ENCODE measurements at places on chromosomes 7 and 10. TPM values are rescaled to one million over a fixed set of nuclear protein-coding genes. Genes with fewer than 3 reads are reported as not detected.

The DNAJC12 gene
- total RNA-seq = 0.33 TPM

The RNF133 gene
- 0.41 TPM for total RNA-seq

The SKIDA1 gene
- 0.65 TPM for total RNA-seq

The GDF2 gene
- total RNA-seq = not detected

The CEP55 gene
- total RNA-seq = 29.6 TPM

DNA sequence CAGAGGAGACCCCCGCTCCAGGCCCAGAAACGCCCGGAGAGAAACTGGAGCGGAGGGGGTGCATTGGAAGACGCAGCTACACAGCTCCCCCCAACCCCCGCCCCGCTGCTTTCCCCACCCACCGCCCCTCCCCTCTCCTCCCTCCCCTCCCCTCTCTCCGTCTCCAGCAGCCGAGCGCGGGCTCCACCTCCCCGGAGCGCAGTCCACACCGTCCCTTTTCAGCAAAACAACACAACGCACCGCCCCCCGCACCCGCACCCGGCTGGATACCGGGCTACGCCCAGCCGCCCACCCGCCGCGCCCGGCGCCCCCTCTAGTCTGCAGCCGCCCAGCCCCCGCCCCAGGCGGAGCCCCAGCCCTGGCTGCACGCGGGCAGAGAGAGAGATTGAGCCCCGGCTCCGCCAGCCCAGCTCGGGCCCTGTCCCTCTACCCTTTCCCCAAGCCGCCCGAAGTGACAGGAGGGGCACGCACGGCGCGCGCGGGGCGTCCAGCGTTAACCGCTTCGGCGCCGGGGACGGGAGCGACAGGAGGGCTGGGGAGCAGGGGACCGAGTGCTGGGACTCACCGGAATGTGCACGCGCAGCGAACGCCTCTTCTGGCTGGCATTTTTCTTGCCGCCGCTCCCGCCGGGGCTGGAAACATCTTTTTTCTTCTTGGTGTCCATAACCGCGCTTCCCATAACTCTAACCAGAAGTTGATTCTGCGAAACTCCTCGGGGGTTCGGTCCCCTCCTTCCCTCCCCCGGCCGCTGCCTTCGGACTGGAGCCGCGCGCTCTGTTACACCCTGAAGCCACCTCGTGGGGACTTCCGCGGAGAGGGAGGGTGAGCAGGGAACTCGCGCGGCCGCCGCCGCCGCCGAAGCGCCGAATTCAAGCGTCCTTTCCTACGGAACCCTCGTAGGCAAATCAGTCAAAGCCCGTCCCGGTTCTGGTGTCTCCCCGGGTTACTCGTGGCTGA is 695 bp downstream of the PRKAG2 start:
- H3K27ac ChIP-seq = no peak overlapping the region
- no peaks in the 10 kb centered on the region for H3K36me3 ChIP-seq

DNA sequence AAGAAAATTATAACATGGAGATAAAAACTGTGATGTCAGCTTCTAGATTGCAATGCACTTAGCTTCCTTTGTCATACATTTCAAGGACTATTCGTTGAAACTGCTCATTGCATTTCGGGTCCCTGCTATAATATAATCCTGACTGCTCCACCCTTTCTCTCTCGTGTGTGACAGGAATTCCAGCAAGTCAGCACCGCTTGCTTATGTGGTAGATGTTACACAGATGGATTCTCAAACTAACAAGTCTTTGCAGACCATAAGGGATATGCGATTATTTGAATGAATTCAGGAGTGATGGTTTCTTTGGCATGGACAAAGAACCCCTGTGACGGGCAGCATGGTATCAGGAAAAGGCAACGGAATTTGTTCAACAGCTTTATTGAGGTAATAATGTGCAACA is 184.0 kb downstream of the GRID1 start:
- peaks cover 19% of the 10 kb centered on the region for H3K27me3 ChIP-seq
- no peak overlapping the region for H3K4me3 ChIP-seq
- no peak for DNase-seq
- no peaks in the 10 kb centered on the region for H3K4me1 ChIP-seq

- no peaks in the 10 kb centered on the region for H3K36me3 ChIP-seq
- peak within 1 kb of the TSS; percentile 80 for H3K4me3 ChIP-seq
- no peaks in the 10 kb centered on the region for H3K27me3 ChIP-seq
- H3K4me1 ChIP-seq = peaks cover 31% of the 10 kb centered on the region
- DNase-seq = peak; percentile 67
These were observed at the start of gene DLG5 for GRCh38 chr10:77926566-77927401. Gene DLG5, minus strand, starts transcription at chr10:77926755. Its CDS starts 235 bp downstream, at chr10:77926520.

DNA sequence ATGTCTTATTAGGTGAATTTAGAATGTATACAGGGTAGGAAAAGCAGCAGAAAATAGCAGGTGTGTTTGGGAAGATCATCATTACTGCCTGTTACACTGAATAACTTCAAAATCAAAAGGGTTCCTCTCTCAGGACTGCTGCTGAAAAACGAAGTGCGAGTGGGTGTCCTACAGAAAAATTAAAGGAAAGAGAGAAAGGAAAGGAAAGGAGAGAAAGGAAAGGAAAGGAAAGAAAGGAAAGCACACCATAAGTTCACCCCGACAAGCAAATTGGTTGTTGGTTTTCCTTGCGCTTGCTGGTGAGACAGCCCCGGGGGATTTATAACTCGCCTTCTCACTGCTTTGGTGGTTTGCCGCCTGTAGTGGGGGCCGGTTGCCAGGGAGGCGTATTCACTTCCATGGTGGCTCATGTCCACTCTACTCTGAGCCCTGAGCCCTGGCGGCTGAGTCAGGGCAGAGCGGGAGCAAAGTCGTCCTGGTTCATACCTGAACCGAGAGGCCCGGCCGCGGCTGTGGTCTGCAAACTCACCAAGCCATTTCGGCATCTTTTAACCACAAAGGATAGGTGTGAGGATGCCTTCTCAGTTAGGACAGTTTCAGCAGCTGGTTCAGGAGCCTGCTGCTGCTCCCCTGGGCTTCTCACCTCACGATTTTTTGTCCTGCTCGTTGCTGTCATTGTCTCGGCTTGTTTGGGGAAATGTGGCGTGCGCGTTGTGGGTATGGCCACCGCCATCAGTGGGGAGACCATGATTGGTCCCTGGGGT is 26.1 kb downstream of the INPP5A start:
- no peak for DNase-seq
- H3K4me1 ChIP-seq = no peaks in the 10 kb centered on the region
- no peaks in the 10 kb centered on the region for H3K27me3 ChIP-seq
- H3K27ac ChIP-seq = no peak overlapping the region
- no peak overlapping the region for H3K4me3 ChIP-seq

- no peaks in the 10 kb centered on the region for H3K27me3 ChIP-seq
- no peaks in the 10 kb centered on the region for H3K4me1 ChIP-seq
- DNase-seq = no peak
- no peak overlapping the region for H3K4me3 ChIP-seq
These were observed 159.2 kb upstream of the PITRM1 start for GRCh38 chr10:3331690-3332230.

Data from PC-9 (cell line).